ENCODE measurements at places on chromosomes 12 and 14. TPM values are rescaled to one million over a fixed set of nuclear protein-coding genes. Genes with fewer than 3 reads are reported as not detected.
A peak's percentile ranks its signal among the peaks of the same experiment; 100 is the strongest.

- peak; percentile 29 for DNase-seq
Observed at GRCh38 chr14:90140298-90140955, 78.6 kb downstream of the KCNK13 start.

- no peak for DNase-seq
Observed at GRCh38 chr12:79634957-79635471, 55.8 kb downstream of the PAWR start.

BRMS1L gene
- total RNA-seq, result 3.7 TPM

IQSEC3 gene
- not detected for total RNA-seq

DNA sequence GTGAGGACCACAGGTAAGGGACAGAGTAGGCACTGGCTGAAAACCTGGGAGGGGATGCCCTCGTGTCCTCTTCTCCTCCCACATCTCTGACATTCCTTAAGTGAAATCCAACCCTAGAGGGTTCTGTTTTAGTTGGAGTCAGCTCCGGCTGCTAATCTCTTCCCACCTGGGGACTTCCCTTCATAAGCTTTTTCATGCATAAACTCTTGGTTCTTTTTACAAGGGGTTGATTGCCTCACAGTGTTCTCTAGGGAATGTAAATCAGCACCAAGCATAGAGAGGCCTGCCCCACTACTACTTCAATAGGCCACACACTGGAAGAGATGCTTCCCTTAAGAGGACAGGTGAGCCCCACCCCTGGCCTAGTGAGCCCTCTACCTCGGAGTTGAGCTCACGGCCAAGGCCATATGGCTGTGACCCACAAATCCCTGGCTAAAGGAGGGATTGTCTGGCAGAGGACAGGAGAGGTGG lies 3.2 kb upstream of the SYNDIG1L start:
- DNase-seq, result no peak

HAL gene
- 0.18 TPM for total RNA-seq

CCDC60 gene
- total RNA-seq, result not detected

GRCh38 chr12:56719056-56719455 lies 6.0 kb downstream of the NACA start:
- DNase-seq, result no peak

SSPN gene
- 37.1 TPM for total RNA-seq

DNA sequence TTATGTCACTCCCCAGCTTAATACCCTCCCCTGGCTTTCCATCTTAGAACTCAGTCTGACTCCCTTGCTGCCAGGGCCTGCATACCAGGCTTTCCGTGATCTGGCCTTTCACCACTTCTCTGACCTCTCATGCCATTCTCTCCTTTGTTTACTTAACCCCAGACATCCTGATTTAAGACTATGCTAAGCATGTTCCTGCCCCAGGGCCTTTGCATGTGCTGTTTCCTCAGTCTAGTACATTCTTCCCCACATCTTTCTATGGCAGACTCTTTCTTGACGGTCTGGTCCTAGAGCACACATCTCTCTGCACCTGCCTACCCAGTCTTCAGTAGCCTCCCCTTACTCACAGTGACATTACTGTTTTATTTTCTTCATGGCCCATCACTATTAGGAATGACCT lies 42.2 kb downstream of the PLXNC1 start:
- no peak for DNase-seq

DNA sequence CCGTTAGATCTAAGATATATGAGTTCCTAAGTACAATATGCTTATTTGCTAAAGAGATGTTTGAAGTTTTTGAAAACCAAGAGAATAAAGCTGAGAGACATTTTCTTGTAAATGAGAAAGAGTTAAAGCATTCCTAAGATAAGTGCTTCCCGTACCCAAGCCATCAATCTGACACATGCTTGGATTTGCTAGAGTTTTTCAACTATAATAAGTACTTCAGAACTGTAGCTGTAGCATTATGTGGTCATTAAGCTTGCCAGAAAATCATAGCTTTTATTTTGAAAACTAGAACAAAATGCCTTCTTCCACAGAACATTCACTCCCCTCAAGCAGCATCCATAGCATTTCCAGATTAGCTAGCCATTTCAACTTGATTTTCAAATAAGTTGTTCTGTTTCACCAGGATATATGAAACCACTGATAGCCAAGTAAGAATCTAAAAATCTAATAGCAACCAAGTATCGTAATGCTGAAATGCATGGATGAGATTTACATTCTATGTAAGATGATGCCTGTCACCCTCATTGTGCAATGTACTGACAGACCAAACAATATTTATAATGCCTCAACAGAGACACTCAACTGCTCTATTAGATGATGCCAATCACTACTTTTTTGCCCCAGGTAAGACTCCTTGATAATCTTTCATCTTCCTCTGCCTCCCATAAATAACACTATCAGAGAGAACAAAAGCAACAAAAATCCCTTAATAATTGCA lies 8.0 kb downstream of the SNW1 start:
- DNase-seq, result no peak

GRCh38 chr12:22766911-22767420 lies 142.0 kb downstream of the ETNK1 start:
- DNase-seq, result no peak

DNA sequence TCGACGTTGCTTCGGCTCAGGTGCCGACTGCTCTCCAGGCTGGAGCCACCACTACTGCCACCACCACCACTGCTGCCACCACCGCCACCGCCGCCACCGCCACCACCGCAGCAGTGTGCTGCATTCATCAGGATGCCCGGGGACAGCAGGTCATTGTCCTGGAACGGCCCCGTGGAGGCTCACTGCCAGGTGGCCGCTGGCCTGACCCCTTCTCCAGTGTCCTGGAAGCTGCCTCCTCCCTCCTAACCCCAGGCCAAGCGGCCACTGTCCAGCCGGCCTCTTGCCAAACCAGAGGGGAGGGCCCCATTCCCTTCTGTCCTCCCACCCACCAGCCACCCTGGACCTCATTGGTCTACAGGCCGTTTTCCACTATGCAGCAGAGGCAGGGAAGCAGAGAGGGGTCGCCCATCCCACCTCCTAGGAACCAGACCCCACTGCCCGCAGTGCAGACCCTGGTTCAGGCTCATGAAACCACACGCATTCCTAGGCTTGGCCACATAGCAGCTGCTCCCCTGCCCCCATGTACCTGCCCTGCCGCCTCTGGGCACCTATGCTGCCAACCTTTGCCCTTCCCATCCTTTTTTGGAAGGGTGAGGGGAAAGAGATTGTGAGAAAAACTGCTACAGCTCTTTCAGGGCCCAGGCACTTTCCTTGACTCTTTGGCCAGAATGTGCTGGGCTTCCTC lies 15.2 kb downstream of the ARL6IP4 start:
- DNase-seq, result no peak
